ENCODE measurements at places on chromosomes 6 and 20.
A peak's percentile ranks its signal among the peaks of the same experiment; 100 is the strongest.

GRCh38 chr20:54350415-54350814 is 125.0 kb upstream of the DOK5 start:
- no peaks in the 10 kb centered on the region for H3K36me3 ChIP-seq
- DNase-seq: no peak
- no peak overlapping the region for H3K4me3 ChIP-seq

DNA sequence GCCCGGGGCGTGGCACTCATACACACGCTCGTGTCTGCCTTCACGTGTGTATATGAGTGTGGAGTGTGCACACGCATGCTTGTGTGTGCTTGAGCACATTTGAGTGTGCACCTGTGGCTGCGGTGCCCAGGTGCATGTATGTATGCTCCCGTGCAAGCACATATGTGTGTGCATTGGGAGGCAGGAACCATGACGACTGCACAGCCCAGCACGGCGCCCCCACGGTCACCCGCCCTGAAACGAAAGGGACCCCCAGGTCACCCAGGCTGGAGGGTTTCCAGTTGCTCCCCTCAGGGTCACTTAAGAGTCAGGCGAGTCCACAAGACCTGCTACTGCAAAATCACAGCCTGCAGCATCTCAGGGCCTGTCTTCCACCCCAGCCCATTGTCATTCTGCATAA is 94.7 kb downstream of the YTHDF1 start:
- H3K27ac ChIP-seq: no peak overlapping the region
- no peaks in the 10 kb centered on the region for H3K4me1 ChIP-seq
- no peaks in the 10 kb centered on the region for H3K36me3 ChIP-seq
- H3K27me3 ChIP-seq: peaks cover 6% of the 10 kb centered on the region

DNA sequence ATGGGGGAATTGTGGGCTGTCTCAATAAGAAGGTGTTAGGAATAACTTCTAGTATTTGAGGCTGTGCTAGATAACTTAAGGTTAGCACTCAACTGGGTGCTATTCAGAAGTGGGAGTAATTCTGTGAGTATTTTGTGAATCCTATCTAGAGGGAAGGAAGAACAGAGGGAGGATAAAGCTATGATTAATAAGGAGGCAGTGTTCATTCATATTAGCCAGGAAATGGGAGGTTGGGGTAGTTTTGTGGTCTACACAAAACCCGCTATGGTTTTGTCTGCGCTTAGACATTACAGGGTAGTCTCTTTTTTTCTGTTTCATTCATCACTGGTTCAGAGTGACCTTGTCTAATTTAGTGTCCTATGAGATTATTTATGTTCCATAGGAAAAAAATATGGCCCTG is 341.0 kb downstream of the ARHGAP18 start:
- H3K36me3 ChIP-seq: no peaks in the 10 kb centered on the region
- no peak overlapping the region for H3K4me3 ChIP-seq
- H3K27me3 ChIP-seq: no peaks in the 10 kb centered on the region
- DNase-seq: no peak

DNA sequence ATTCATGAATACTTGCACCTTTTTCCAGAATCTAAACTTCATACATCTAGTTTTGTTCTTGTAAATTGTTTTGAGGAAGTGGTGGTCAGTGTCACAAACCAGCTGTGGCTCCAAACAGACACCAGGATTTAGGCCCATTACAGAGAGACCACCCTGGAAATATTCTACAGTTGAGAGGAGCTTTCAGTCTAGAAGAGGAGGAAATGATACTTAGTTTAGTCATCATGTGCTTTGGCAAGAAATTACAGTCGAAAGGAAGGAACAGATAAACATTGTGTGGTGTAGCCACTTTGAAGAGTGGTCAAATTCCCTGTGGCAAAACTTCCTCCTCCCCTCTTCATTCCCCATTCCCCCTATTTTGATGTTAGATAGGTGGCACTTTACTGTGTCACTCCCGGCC is 15.7 kb downstream of the DCBLD1 start:
- DNase-seq: no peak
- no peaks in the 10 kb centered on the region for H3K27me3 ChIP-seq
- no peak overlapping the region for H3K4me3 ChIP-seq
- H3K4me1 ChIP-seq: peaks cover 3% of the 10 kb centered on the region
- no peak overlapping the region for H3K27ac ChIP-seq
- no peaks in the 10 kb centered on the region for H3K36me3 ChIP-seq

- H3K4me1 ChIP-seq: peaks cover 44% of the 10 kb centered on the region
- H3K27ac ChIP-seq: peak overlapping the region; percentile 77
- H3K36me3 ChIP-seq: no peaks in the 10 kb centered on the region
- peak; percentile 64 for DNase-seq
- no peak overlapping the region for H3K4me3 ChIP-seq
These were observed 67.0 kb upstream of the TNFAIP3 start for GRCh38 chr6:137799950-137800568.

GRCh38 chr20:278607-279571 is 11.7 kb downstream of the C20orf96 start:
- no peak for DNase-seq
- H3K27me3 ChIP-seq: no peaks in the 10 kb centered on the region
- no peak overlapping the region for H3K4me3 ChIP-seq
- H3K4me1 ChIP-seq: no peaks in the 10 kb centered on the region
- H3K27ac ChIP-seq: no peak overlapping the region
- H3K36me3 ChIP-seq: peaks cover 50% of the 10 kb centered on the region

GRCh38 chr6:17589406-17590096 is 10.6 kb upstream of the FAM8A1 start:
- DNase-seq: peak; percentile 74
- H3K4me1 ChIP-seq: no peaks in the 10 kb centered on the region
- no peak overlapping the region for H3K4me3 ChIP-seq
- H3K27ac ChIP-seq: no peak overlapping the region
- no peaks in the 10 kb centered on the region for H3K36me3 ChIP-seq

- H3K27ac ChIP-seq: no peak overlapping the region
- H3K36me3 ChIP-seq: no peaks in the 10 kb centered on the region
- H3K4me1 ChIP-seq: no peaks in the 10 kb centered on the region
- no peaks in the 10 kb centered on the region for H3K27me3 ChIP-seq
These were observed 8.1 kb upstream of the ATXN1 start for GRCh38 chr6:16769131-16769985.

GRCh38 chr6:116268589-116269293 is 11.0 kb downstream of the TSPYL1 start:
- peak; percentile 70 for DNase-seq
- H3K36me3 ChIP-seq: peaks cover 9% of the 10 kb centered on the region
- H3K27ac ChIP-seq: no peak overlapping the region
- no peaks in the 10 kb centered on the region for H3K4me1 ChIP-seq
- H3K4me3 ChIP-seq: no peak overlapping the region

DNA sequence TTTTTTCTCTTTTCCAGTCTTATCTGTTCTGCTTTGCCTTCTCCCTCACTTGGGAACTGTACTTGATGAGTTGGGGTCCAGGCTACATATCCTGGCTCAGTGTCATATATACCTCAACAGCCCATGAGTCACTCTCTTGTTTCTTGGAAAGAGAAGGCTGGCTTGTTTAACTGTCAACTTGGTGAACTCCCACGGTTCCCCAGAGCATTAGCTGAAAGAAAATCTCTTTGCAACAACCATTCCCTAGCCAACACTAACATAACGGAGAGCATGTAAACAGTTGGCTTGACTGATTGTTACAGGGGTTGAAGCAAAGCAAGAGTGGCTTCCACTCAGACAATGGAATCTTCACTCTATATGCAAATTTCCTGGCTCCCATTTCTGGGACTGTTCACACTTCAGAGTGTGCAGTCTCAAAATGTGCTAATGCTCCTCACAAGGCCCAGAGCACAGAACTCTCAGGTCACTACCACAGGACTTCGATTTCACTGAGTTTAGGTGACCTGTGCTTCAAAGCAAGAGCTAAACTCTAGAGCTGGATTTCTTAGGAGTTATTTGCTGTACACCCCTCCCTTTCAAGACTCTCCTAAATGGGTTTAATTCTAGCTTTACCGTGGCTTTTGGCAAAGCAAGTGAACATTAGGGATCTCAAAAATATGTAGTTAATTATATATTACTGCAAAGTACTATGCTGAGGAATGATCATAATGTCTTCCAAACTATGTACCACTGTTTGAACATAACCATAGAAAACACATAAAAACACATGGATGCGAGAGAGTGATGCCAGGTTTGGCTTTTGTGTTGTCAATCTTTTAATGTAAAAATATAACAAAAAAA is 609.8 kb downstream of the RFPL4B start:
- no peak for DNase-seq
- no peaks in the 10 kb centered on the region for H3K27me3 ChIP-seq

GRCh38 chr6:404685-405423 is 13.3 kb downstream of the IRF4 start:
- no peaks in the 10 kb centered on the region for H3K4me1 ChIP-seq
- H3K36me3 ChIP-seq: peaks cover 4% of the 10 kb centered on the region
- no peak overlapping the region for H3K4me3 ChIP-seq
- no peak for DNase-seq

DNA sequence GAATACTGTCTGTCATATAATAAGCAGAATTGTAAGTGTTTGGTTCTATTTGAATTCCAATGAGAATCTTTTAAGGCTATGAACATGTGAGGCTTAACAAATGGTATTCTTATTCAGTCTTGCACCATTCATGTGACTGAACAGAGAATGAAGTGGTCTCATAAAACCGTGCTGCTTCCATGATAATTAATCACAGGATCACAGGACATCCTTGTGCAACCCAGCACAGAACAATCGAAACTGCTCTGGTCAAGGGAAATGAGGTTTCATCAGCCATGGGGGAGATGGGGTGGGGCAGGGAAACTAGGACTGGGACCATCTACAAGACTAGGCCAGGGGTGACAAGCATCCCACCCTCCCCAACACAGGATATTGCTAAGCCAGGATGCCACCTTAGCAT is 6.0 kb downstream of the PPIL6 start:
- DNase-seq: no peak
- no peaks in the 10 kb centered on the region for H3K36me3 ChIP-seq
- H3K4me1 ChIP-seq: no peaks in the 10 kb centered on the region
- no peak overlapping the region for H3K27ac ChIP-seq
- H3K4me3 ChIP-seq: no peak overlapping the region

- no peaks in the 10 kb centered on the region for H3K4me1 ChIP-seq
- no peak overlapping the region for H3K27ac ChIP-seq
- H3K27me3 ChIP-seq: no peaks in the 10 kb centered on the region
- DNase-seq: peak; percentile 59
These were observed 55.7 kb upstream of the SLC23A2 start for GRCh38 chr20:5056801-5057599.

DNA sequence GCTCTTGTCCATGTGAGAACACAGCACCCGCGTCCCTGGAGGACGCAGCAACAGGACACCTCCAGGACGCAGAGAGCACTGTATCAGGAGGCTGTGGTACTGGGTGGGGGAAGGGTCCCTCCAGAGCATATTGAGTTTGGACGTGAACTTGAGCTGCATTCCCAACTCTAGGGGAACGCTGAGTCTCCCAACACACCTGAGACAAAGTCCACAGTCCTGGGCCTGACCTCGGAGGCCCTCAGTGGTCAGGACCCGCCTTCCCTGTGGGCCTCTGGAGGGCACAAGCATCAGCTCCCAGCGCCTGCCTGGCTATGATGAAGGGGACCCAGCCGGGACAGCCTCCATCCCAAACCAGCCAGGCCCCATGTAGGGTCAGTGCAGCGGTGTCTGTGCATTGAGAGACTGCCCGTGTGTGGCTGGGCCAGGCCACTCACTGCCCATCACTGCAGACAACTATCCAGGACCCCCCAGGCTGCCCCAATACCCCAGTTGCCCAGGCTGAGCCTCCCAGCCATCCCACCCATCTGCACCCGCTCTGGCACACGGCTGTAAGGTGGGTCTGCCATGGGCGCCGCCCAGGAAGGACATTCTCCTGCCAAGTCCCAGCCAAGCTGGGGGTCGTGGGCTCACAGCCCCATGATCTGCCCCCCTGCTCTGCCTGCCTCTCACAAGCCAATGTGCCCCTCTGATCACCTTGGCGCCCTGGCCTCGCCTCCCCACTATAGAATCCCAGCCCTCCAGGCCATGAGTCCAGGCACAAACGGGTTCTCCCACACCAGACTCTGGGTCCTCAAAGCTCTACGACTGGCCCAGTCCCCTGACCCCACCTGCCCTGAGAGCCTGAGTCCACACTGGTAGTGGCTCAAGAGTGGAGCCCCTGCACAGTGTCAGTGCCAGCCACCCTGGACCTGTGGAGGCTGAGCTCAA is 115.7 kb downstream of the TAF4 start:
- H3K27ac ChIP-seq: no peak overlapping the region
- no peak for DNase-seq
- no peak overlapping the region for H3K4me3 ChIP-seq
- H3K27me3 ChIP-seq: no peaks in the 10 kb centered on the region

GRCh38 chr20:24106150-24106800 is 117.7 kb upstream of the GGTLC1 start:
- no peaks in the 10 kb centered on the region for H3K4me1 ChIP-seq
- H3K27me3 ChIP-seq: no peaks in the 10 kb centered on the region
- H3K4me3 ChIP-seq: no peak overlapping the region
- no peak overlapping the region for H3K27ac ChIP-seq
- no peaks in the 10 kb centered on the region for H3K36me3 ChIP-seq

GRCh38 chr6:144311361-144311760 is 26.2 kb downstream of the UTRN start:
- DNase-seq: no peak
- H3K36me3 ChIP-seq: peaks cover 2% of the 10 kb centered on the region
- H3K4me1 ChIP-seq: no peaks in the 10 kb centered on the region
- no peak overlapping the region for H3K27ac ChIP-seq
- H3K27me3 ChIP-seq: no peaks in the 10 kb centered on the region

DNA sequence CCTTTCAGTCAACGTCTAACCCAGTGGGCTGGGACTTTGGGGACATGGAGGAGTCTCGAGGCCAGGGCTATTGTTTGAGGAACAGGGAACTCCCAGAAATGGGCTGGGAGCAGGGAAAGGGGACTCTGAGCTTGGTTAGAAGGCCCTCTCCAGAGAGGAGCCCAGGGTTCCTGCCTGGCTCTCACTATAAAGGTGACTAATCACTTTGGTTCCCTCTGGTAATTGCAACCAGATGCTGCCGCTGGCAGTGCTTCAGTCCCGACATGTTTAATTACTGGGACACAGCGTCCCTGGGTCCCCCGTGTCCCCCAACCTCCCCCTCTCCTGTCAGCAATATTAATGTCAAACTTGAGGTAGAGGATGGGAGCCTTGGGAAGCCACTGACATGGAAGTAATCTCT is 5.0 kb upstream of the GDF5 start:
- DNase-seq: no peak
- no peak overlapping the region for H3K27ac ChIP-seq
- no peak overlapping the region for H3K4me3 ChIP-seq
- no peaks in the 10 kb centered on the region for H3K4me1 ChIP-seq
- no peaks in the 10 kb centered on the region for H3K36me3 ChIP-seq

Measured in small intestine (tissue), 16 donors.